ENCODE measurements at places on chromosomes 3 and 15.

DNA sequence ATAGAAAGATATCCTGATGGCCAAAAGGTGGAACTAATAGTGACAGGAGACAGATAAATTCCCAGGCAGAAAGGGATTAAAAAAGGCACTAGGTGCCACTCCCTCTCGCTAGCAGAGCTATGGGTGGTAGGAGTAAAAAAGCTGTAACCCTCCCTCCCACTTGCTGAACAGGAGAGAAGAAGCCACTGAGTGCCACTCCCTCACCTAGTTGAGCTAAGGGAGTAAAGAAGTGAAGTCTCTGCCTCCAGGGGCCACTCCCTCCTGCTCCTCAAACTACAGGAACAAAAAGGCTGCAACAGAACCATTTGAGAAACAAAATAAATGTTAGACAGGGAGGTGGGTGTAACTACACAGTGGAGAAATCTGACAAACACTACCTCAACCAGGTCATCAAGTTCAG, 276.2 kb upstream of the EPHA6 start:
- no peak for DNase-seq

- DNase-seq: no peak
Measured at GRCh38 chr15:41876007-41876406, 17.8 kb downstream of the SPTBN5 start.

GRCh38 chr15:44595656-44596510, 58.9 kb downstream of the EIF3J start:
- DNase-seq: no peak

DNA sequence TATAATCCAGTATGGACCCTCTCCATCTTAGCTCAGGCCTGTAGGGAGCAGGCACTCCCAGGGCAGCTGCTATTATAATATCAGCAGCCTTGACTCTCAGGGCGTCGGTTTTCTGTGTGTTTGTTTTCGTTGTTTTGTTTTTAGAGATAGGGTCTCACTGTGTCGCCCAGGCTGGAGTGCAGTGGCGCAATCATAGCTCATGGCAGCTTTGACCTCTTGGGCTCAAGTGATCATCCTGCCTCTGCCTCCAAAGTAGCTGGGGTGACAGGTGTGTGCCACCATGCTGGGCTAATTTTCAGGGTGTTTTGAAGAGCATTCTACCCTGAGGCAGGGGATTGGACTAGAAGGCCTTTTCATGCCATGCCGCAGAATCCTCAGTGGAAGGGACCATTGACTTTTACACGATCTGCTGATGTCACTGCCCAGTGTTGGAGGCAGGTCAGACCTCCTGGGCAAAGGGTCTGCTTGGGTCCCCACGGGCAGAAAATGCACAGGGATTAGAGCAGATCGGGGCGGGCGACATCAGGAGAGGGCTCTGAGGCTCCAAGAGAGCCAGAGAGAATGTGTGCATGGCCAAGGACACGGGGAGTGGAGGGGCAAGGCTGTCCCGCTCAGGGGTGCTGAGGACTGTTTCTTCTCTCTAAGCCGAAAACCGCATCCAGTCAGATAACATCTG, 7.8 kb downstream of the MELTF start:
- no peak for DNase-seq

- no peak for DNase-seq
Measured at GRCh38 chr15:78533331-78533730, 6.9 kb upstream of the PSMA4 start.

DNA sequence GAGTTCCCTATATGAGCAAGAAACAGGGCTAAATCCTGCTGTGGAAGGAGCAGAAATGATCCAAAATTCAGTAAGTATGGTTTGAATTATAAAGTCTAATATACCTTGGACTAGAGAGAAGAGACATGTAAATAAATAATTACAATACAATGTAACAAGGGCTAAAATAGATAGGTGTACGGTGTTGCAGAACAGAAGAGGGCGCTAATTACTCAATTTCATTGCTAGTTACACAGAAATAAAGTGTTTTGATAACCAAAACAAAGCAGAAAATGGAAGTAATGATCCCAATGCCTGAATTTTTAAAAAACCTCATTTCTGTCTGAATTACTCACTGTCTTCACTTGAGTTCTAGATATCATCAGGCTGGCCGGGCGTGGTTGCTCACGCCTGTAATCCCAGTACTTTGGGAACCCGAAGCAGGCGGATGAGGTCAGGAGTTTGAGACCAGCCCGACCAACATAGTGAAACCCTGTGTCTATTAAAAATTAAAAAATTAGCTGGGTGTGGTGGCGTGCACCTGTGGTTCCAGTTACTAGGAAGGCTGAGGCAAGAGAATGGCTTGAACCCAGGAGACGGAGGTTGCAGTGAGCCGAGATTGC, 8.3 kb upstream of the PLCH1 start:
- DNase-seq: peak; percentile 24

GRCh38 chr3:195999896-196000295, 82.0 kb downstream of the TFRC start:
- no peak for DNase-seq

- no peak for DNase-seq
Measured at GRCh38 chr15:72962054-72962702, 90.1 kb upstream of the NEO1 start.

DNA sequence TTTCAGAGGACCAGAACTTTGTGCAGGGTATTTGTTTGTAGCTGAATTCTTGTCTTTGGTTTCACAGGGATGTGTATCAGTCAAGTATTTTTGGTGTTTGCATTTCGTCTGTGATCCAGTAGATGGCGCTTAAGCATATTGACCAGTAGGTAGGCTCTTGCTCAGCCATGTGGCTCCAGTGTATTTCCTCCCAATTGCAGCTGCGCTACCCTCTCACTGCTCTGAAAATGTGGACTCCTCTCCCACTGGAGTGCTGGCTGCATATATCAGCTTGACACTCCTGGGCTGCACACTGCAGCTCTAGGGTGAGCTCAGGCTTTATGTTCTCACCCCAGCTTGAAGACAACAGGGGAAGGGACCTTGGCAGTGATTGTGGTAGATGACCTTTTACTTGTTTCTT, 1264.3 kb upstream of the ALCAM start:
- DNase-seq: no peak

DNA sequence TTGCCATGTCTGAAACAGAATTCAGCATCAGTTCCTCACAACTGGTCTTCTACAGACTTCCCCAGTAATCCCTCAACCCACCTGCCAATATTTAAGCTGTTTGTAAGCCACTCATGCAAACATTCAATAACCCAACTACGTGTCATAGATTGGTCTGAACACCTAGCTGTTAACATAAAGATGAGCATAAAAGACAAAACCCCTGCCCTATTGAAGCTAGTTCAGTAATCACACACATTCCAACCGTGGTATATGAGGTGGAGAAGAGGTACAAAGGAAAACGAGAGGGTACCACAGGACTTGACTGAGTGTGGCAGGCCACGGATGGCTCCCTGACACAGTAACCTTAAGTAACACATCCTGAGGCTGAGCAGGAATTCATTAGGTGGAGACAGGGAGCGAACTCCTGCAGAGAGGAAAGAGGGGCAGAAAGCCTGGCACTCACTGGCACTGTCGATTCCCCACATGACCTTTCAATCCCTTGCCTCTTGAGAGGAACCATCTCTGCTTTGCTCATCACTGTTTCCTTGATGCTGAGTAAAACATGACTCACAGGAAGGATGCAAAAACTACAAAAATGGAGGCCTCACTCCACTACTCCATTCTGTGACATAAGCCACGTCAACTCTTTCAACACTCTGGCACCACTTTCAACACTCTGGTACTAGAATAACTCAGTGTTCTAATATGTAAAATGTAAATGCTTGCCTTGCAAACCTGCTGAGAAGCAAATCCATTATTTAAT, 31.3 kb downstream of the RPN1 start:
- DNase-seq: no peak

DNA sequence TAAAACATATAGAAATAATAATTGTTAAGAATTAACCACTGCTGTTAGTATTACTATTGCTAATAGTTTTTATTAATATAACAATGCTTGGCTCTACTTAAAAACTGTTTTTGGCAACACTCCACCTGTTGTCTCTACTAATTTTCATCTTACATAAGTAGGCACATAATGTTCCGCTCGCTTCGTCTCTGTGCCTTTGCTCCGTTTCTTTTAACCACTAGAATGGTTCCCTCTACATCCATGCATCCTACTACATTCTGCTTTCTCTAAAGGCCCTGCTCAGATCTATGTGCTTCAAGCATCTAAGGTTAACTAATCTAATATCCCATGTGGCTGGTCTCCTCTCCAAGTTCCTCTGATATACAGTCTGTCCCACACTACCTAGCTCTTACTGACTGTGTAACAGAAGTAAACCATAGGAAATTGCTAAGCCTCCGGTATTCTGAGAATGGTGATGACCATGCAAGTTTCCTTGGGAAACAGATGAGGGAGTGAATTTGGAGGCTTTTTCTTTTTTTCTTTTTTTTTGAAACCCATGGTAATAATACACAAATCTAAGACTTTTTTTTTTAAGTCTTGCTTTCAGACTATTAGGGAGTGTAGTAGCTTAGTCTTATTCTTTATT, 138.3 kb downstream of the P3H2 start:
- DNase-seq: no peak

- DNase-seq: peak; percentile 38
Measured at GRCh38 chr3:54870423-54870822, 57.4 kb downstream of the LRTM1 start.

- no peak for DNase-seq
Measured at GRCh38 chr3:188962253-188963247, 209.2 kb upstream of the TPRG1 start.

DNA sequence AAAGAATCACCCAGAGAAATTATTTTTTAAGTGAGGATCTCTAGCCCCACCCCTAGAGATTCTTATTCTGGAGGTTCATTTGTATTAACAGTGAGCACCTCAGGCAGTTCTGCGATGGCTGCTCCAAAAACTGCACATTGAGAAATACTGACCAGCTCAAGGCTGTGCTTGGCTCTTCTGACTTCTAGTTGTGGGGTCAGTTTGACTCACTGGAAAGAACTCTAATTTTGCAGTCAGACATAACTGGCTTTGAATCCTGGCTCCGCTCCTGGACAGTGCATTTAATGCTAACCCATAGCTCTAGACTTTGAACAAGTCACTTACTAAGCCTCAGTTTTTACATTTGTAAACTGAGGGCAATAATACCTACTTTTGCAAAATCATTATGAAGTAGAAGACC, 123.6 kb upstream of the SKOR1 start:
- DNase-seq: no peak

DNA sequence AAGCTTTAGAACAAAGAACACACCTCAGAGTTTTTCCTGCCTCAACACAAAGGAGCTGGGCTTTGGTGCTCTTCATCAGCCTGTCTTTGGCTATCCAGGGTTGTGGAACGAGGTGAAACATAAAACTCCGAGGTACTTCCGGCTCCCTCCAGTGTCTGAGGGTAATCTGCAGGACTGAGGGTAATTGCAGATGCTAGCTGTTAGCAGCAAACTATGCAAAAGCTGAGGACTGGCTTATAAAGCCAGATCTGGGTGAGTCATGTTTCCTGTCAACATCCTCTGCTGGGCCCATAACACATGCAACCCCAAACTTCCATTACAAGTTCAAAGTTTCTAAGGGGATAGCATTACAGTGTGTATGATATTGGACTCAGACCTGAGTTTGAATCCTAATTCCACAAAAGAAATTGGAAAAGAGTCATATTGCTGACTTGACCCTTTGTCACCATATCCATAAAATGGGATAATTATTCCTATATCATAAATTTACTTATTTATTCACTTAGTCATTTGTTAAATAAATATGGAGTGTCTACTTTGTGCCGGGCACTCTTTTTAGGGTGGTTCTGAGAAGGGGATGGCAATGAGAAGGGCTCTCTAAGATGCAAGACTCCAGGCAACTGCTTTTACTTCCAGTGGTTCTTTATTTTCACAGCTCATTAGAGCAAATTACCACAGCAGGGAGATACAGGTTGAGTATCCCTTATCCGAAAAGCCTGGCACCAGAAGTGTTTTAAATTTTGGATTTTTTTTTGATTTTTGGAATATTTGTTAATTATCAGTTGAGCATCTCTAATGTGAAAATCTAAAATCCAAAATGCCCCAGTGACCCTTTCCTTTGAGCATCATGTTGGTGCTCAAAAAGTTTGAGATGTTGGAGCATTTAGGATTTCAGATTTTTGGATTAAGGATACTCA, 9.5 kb upstream of the TRIM69 start:
- DNase-seq: peak; percentile 26

- DNase-seq: peak; percentile 52
Measured at GRCh38 chr15:101088788-101089578, 162.9 kb downstream of the CHSY1 start.

DNA sequence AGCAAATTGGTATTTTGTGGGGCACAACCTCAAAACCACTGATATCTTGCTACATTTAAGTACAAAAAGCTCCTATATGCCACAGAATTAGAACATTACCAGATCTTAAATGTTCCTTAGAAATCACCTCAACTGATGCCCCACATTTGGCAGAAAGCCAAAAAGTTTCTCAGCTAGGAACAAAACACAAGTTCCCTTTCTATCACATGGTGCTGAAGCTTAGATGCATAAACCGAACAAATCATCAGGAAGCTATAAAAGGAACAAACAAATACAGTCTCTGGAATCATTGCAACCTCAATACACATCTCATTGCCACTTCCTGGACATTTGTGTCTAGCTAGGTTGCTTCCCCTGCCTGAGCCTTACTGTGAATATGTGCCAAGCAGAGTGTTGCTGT, 492.6 kb downstream of the LPP start:
- DNase-seq: no peak

- no peak for DNase-seq
Measured at GRCh38 chr3:11346416-11346815, 74.2 kb downstream of the ATG7 start.

- no peak for DNase-seq
Measured at GRCh38 chr3:23590424-23591273, 215.1 kb upstream of the UBE2E1 start.

DNA sequence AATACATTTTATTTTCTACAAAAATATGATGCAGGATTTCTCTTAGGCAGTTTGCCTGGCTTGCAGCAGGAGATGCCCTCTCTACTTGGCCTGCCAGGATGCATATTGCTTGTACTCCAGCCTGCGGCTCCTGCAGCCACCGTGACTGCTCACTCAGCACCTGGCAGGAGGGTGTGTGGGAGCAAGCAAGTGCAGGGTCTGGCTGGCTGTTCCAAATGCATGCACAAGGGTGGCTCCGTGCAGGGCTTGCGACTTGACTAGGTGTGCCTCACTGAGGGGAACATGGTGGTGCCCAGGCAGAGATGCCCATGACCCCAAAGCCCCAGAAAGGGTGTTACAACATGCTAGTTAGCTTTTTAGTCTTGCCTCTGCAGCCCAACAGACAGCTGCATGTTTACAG, 1240.2 kb upstream of the ALCAM start:
- no peak for DNase-seq

- DNase-seq: no peak
Measured at GRCh38 chr15:82950746-82951370, 1.7 kb downstream of the HOMER2 start.

DNA sequence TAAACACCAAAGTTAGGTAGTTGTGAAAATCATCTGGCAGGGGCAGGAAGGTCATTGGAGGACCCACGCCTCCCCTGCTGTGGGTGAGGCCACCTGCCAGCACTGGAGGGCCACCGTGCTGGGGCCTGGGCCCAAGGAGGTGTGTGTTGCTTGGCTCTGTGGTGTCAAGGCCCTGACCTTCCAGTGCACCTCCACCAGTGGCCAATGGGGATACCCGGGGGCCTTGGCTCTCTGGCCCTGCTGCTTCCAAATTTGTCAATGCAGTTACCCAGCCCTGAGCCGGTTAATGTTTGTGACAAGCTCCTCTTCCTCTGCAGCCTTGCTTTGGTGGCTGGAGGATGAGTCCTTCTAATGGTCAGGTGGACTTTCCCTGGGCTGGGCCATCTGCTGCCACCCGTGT, 150.2 kb downstream of the KLF13 start:
- no peak for DNase-seq
